ENCODE measurements at places on chromosomes 2 and 18.

GRCh38 chr18:36382854-36383253 lies 85.3 kb downstream of the FHOD3 start:
- DNase-seq, result no peak

- DNase-seq, result no peak
These were observed 76.8 kb downstream of the SOWAHC start for GRCh38 chr2:109690822-109691541.

DNA sequence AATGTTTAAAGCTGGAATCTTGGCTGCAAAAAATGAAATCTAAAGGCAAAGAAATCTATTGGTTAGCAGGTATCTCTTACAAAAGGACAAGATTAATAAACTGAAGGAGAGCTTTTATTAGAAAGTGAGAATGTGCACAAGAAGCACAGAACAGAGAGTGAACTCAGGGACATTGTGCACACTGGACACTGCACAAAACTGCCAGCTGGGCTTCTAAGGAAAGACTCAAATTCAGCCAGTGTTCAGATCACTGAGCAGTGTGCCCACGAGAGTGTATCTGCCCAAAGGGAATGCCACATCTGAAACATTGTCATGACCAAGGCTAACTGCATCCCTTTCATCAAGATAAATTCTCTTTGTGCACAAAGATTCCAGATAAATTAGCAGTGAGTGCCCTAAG lies 129.7 kb upstream of the KCNH7 start:
- no peak for DNase-seq

GRCh38 chr2:226915846-226916360 lies 80.0 kb downstream of the RHBDD1 start:
- DNase-seq, result no peak

GRCh38 chr2:132415915-132416722 lies 486 bp upstream of the GPR39 start:
- no peak for DNase-seq

DNA sequence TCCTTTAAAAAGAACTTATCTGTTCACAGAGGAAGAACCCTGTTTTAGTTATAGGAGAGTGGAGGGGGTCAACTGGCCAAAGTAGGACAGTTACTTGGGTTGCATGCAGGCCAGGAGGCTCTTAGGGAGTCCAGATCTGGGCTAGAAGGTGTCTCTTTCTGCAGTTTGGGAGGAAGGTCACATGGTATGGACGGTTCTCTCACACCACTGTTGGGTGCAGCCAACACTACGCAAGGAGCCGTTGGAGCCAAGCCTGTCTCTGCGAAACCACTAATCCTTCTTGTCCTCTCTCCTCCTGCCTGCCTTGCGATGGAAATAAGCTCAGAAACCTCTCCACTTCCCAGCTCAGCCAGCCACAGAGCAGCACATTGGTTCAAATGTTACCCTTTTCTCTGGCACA lies 105.9 kb upstream of the TGFA start:
- DNase-seq, result no peak

DNA sequence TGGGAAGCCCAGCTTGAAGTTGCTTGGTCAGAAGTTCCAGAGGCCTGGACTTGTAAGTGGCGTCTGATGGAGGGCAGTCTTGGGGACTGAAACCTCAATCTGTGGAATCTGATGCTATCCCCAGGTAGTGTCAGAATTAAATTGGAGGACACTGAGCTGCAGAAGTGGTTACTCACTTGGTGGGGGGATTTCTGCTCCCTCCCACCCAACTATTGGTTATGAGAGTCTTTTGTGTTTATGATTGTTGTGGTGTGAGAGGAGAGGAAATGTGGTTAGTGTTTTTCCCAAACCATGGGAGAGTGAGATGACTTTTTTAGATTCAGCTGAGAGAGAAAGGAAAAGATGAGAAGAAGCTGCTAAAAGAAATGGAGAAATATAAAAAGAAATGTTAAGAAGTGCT lies 12.8 kb downstream of the ZBTB14 start:
- no peak for DNase-seq

DNA sequence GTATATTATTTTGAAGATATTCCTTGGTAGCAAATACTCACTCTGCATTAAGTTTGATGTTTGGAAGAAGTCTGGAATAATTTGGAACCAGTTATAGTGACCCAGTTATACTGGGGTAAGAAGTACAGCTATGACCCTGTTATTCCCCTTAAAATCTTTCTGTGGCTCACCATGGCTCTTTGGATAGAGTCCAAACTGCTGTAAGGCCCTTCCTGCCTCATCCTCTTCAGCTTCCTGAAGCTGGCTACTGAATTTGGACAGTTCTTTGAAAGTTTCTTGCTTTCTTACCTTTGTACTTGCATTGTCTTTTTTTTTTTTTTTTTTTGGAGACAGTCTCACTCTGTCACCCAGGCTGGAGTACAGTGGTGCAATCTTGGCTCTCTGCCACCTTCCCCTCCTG lies 85.6 kb downstream of the ABI2 start:
- no peak for DNase-seq

DNA sequence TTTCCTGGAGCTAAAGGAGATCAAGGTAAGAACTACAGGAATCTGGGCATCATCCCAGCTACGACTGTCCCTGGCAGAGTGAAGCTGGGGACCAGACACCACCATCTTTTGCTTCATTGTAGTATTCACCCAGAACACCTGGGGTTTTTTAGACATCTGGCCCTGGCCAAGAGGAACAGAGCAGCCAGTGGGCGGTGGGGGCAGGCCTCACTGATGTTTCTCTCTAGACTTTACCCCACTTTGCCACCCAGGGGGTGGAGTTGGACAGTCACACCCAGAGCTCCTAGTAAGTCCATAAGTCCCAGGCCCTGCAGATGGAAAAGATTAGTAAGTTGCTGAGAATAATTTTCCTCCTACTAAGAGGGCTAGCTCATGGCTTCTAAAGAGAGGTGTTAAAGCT lies 39.6 kb downstream of the MARCO start:
- no peak for DNase-seq

DNA sequence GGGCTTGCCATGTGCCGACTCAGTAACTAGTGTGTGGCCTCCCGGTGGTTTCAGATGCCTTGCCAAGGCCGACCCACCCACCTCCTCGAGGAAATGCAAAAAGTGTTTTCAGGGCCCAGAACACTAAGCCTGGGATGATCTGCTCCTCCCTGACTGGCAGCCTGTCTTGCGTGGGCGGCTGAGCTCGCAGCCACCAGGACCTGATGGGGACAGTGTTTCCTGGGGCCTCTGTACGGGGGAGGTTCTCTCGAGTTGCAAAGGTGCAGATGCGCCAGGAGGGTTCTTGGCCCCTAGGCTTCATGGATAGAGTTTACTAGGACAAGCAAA lies 85.2 kb downstream of the GLI2 start:
- DNase-seq, result no peak
